Activated CD8-positive, alpha-beta memory T cell treated with anti-CD3 and anti-CD28 coated beads for 24 hours (primary cell): ENCODE measurements at places on chromosomes 3 and 15.

DNA sequence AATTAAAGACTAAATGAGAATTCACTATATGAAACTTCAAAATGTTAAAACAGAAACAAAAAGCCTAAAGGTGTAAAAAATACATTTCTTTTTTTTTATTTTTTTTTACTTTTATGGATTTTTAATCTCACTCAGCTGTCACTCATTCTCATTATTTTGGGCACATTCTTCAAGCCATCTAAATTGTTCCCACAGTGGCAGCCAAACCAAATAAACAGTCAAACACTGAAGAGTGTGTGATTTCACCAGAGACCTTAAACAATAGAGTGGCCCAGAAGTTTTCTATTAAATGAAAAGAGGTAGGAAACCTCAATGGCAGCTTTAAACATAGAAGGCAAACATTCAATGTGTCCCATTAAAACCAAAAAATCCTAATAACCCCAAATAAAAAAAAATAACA, 616.1 kb downstream of the OTOL1 start:
- no peak for DNase-seq

GRCh38 chr3:178112134-178112533, 424.1 kb upstream of the KCNMB2 start:
- no peak for DNase-seq

DNA sequence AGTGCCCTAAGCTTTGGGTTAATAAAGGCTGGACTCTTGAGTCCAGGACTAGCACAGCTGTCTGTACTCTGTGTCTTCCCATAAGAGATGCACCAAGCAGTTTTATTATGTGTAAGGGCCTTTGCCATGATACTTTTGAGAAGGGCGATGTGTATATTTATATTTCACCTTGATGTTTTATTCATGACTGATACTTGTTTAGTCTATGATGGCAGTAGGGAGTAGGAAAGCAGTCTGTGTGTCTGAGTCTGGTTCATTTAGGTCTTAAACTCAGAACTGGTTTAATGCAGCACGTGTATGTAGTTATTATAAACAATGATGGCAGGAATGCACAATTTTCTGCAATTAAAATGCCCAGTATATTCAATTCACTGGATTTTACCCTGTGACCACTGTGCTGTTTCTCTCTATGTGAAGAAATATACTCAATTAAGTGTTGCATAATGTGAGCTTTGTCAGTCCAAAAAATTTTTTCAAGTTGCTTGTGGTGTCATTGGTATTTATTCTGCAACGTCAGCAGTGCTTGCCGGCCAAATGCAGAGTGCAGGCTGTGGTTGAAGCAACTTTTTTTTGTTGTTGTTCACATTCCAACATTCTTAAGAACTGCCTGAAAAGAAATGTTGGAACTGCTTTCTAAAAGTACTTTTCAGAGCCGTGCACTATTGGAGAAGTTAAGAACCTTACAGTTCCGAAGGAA, 423.7 kb upstream of the SEMA6D start:
- no peak for DNase-seq

DNA sequence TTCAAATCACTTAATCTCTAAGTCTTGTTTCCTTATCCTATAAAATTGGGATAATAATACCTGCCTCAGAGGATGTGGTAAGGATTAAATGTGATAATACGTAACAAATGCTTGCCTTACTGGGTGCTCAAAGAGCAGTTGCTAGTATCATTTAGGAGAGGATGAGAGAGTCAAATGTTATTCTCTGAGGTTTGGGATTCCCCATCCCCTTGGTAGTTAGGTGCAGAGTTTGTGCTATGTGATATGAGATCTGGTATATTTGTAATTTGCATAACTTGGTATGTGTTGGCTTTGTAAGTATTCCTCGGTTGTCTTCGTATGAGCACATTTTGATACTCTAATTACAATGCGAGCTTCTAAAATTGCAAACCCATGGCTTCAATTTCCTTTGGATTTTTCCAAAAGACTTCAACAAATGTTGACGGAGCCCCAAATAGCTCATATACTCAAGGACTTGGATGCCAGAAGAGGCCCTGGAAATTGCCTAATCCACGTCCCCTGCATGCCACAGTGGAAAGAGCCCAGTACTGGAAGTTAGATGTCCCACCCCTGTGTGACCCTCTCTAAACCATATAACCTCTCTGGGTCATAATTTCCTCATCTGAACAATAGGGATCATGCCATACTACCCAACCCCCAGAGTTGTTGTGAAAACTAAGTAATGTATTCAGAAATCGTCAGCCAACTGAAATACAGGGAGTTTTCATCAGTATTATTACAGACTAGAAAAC, 85.0 kb downstream of the FBN1 start:
- no peak for DNase-seq

- DNase-seq: no peak
These were observed 138.1 kb downstream of the GREM1 start for GRCh38 chr15:32855942-32856341.

DNA sequence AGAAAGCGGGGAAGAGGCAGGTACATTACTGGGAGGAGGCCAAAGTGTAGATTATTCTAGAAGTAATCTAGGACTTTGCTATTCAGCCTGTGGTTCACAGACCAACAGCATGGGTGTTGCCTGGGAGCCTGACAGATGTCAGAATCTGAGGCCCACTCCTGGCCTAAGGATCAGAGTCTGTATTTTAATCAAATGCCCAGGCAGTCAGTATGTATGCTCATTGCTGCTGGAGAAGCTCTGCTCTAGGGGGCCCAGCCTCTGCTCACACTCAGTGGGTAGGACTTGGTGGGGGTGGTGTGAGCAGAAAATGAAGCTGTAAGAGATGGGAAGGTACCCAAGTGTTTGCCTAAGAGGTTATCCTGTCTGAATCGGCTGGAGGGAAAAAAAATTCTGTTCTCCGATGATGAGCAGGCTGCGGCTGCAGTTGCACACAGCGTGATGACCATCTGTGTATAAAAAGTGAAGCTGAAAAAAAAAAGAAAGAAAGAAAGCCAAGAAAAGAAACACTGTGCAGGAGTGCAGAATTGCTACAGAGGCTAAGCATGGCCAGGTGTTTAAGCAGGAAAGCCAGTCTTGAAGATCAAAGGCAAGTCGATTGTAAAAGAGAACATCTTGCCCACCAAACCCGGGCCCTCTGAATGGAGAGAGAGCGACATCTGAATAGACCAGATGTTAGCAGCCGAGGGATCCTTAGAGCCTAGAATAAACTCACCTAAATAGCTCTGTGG, 65.2 kb downstream of the EIF4E3 start:
- no peak for DNase-seq

DNA sequence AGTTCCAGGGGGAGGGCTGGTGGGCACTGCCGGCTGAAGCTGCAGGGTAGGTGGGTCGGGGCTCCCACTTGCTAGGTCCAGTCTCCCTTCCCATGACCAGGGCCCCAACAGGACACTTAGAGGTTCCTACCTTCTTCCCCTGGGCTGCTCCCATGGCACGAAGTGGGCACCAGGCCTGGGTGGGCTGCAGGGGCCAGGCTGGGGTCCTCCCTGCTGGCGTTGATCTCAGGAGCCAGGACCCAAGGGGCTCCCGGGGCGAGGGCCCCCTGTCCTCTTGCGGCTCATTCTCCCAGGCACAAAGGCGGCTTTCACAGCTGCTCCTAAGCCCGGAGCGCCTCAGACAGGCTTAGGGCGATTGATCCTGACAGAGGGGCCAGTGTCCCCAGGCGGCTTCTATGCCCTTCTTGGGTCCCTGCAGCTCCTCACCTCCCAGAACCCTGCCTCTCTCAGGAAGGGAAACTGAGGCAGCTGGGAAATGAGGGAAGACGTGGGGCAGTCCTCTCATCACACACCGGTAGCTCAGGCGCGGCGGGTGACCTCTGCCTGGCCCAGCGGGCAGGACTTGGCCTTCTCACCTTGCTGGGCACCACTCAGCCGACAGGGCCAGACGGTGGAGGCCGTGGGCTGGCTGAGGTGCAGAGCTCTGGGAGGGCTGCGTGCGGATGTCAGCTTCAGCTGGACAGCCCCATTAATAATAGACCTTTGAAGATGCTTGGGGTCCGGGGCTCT, 39.6 kb downstream of the FAM3D start:
- DNase-seq: no peak

- DNase-seq: no peak
These were observed 27.3 kb upstream of the TMCO5A start for GRCh38 chr15:37907136-37907535.

DNA sequence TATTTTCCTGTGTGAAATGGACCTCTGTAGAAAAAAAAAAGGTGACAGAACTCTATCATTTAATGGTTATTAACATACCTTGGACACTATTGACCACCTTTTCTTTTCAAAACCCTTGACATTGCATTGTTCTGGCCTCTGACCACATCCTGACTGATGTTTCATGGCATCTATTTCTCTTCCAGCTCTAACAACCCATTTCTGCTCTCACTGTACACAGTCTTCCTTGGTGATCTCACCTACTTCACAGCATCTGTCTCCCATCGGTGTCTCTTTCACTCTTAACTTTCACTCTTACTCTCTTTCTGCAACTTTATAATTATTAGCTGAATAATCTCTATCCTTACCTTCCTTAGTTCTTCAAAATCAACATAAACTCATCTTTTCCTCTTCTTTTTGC, 217.4 kb upstream of the CD96 start:
- no peak for DNase-seq

- no peak for DNase-seq
These were observed 39.8 kb upstream of the DUSP7 start for GRCh38 chr3:52095990-52096775.
